Smooth muscle cell of bladder (primary cell): ENCODE measurements at places on chromosomes 4 and X. TPM values are rescaled to one million over a fixed set of nuclear protein-coding genes. Genes with fewer than 3 reads are reported as not detected.

Gene DDX60
- 12.9 and 16.4 TPM in 2 replicates for total RNA-seq

Gene MAGEA2
- total RNA-seq = under 0.01 TPM in 1 of 2 replicates, not detected in the other

Gene CHRDL1
- total RNA-seq = 0.14 and 0.46 TPM in 2 replicates

Gene DIPK2B
- total RNA-seq = 0.18 TPM in 1 of 2 replicates, not detected in the other

Gene RTL9
- total RNA-seq = under 0.01 and 0.14 TPM in 2 replicates

Gene MAGEA11
- total RNA-seq = under 0.01 and 0.09 TPM in 2 replicates

Gene PNMA6A
- 1.6 and 3.2 TPM in 2 replicates for total RNA-seq

Gene NAA11
- not detected in 2 replicates for total RNA-seq

Gene CLDN22
- not detected in 2 replicates for total RNA-seq

Gene BEX5
- not detected in 2 replicates for total RNA-seq

Gene FGF2
- total RNA-seq = 54.5 and 78.5 TPM in 2 replicates
